HS-5 (cell line): ENCODE measurements at places on chromosomes 6 and 20.

GRCh38 chr20:51221791-51222408, 199.0 kb upstream of the KCNG1 start:
- DNase-seq: peak; percentile 92

DNA sequence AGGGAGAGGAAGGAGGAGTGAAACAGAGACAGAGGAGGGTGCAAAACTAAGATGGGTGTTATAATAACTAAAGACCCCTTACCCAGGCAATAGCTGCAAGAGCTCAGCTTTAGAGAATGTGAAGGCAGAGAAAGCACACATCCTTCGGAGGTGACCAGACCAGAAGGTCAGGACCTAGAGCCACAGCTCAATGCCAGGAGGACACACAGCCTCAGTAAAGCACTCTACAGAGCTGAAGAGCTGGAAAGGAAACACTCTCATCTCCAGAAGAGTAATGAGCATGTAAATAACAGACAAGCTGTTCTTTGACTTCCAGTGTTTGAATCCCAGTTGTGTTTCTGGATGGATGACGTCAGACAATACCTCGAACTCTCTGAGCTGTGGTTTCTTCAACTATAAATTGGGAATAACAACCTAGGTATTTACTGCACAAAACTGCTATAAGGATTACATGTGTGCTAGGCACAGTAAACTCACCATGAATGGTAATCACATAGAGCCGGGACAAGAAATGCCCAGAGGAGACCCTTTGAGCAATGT, 63.2 kb downstream of the MAP3K5 start:
- DNase-seq: no peak

DNA sequence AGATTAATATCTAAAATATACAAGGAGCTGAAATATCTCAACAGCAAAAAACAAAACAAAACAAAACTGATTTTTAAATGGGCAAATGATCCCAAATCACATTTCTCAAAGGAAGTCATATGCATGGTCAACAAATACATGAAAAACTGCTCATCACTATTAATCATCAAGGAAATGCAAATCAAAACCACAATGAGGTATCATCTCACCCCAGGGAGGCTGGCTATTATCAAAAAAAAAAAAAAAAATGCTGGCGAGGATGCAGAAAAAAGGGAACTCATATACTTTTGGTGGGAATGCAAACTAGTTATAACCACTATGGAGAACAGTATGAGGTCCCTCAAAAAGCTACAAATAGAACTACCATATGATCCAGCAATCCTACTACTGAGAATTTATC, 34.6 kb downstream of the REPS1 start:
- DNase-seq: peak; percentile 39

GRCh38 chr6:10084111-10084986, 330.5 kb downstream of the TFAP2A start:
- DNase-seq: no peak

- no peak for DNase-seq
Measured at GRCh38 chr6:12826584-12826983, 110.0 kb downstream of the PHACTR1 start.

- no peak for DNase-seq
Measured at GRCh38 chr6:133171989-133172604, 69.1 kb upstream of the EYA4 start.

GRCh38 chr6:42958125-42958524, 2.4 kb upstream of the GNMT start:
- DNase-seq: no peak

- no peak for DNase-seq
Measured at GRCh38 chr20:32062776-32063170, 10.7 kb downstream of the HCK start.

- DNase-seq: no peak
Measured at GRCh38 chr6:44268095-44268628, 2.1 kb upstream of the TMEM151B start.

- DNase-seq: no peak
Measured at GRCh38 chr20:23217023-23217422, 130.9 kb upstream of the CD93 start.

GRCh38 chr6:1575210-1576041, 34.3 kb upstream of the FOXC1 start:
- DNase-seq: no peak
